CD4-positive, CD25-positive, alpha-beta regulatory T cell (primary cell): ENCODE measurements at places on chromosomes 5 and 9.

DNA sequence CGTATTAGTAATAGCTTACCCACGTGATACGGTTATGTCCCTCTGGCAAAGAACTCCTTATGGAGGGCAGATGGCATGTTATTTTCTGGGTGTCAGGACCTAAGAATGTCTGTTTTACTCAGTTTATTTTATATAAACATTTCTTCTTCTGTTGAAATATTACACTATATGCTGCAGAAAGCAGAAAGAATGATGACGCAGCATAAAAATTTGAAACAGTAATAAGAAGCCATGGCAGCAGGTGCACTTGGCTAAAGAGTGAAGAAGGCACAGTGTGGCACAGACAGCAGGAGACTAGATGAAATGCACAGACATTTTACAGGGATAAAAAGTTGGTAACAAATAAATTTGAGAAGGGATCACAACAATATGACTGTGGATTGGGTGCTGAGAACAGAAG lies 46.3 kb upstream of the CDH10 start:
- DNase-seq = no peak

DNA sequence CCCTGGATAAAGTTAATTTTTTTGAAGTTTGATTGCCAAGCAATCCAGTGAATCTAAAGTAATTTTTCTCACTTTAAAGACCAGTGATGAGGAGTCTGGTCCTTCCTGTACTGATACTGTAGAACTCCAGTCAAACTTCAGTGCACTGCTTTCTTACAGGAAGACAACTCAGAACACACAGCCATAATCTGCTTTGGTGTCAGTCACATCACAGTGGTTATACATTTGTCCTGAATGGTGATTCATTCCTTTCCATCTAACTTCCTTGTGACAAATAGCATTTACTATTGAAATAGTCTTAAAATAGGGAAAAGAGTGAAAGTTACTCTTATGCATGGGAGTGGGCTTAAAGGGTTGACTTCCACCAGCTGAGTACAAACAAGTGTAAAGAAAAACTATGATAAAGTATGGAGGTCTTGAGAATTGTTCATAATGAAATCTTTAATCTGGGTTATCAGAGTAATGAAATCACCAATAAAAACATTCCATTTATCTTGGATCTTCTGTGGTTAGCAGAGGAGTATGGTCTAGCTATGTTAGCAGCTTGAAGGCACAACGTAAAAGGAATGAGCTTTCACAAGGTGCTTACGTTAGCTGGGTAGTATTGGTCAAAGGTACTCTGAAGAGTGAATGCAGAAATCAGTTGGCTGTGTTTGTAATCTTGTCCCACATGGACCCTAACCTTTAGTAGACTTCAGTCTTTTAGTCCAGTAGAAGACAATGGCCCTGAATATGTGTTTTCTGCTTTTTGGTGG lies 41.5 kb downstream of the DCP2 start:
- no peak for DNase-seq

DNA sequence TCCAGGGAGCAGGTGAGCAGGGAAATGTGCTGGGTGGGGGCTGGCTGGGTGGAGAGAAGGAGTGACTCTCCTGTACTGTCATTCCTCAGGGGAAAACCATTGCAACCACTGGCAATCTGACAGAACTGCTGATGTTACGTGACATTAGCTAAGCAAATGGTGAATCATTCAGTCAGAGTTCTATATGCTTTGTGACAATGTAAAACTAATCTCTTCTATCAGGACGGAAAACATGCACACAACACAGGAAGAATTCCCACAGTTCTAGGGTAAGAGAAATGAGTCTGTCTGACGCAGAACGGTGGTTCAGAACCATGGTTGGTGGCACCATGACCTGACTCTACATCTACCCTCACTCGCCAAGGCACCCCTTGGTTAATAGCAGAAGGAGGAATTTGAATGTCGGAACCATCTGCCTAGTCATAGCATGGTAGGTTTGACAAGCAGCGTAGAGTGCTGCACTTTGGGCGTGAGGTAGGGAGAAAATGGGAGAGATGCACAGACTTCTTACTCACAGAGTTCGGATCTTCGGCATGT lies 243.6 kb upstream of the PANK3 start:
- no peak for DNase-seq

DNA sequence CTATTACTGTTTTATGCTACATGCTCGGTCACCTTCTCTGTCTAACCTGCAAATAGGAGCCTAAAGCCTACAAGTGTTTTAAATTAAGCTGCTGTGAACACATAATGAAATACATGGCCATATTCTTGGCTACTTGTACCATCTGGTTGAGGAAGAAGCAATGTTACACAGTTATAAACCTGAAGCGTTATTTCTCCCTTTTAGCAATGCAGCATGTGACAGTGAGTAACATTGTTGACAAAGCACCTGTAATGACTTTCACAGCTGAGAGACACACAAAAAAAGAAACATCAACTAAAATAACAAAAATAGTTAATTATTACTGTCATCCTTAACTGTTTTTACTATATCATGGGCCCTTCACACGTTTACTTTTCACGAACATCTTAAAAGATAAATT lies 146.9 kb downstream of the RORB start:
- no peak for DNase-seq

DNA sequence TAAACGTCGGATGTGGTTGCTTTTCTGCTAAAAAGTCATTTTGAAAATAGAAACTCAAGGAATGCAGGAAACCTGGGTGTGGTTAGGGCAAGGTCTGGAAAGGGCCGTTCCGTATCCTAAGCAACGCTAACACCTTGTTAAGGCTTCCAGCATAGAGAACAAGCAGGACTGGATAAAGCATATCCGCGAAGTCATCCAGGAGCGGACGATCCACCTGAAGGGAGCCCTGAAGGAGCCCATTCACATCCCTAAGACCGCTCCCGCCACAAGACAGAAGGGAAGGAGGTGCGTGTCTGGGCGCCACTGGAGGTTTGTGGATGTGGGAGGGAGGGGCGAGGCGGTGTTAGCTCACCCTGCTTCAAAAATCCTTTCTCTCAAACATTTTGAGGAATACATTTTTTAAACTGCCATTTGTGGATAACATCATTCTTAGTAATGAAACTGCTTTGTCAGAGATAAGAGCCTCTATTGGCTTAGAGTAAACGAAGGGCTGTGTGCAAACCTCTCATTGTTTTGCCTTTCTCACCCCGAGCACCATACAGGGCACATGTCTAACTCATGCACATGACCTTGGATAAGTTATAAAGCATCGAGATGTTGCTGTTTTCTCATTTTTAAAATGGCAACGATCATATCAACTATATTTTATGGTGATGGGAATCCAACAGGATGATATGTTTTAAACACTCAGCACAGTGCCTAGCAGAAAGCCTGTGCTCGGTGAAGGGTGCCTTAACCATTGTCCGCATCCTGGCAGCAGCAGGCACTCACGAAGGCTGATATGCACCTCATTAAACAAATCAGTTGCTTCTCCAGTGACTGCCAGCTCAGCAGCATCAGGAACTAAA lies 175.7 kb upstream of the OTULINL start:
- DNase-seq = no peak

DNA sequence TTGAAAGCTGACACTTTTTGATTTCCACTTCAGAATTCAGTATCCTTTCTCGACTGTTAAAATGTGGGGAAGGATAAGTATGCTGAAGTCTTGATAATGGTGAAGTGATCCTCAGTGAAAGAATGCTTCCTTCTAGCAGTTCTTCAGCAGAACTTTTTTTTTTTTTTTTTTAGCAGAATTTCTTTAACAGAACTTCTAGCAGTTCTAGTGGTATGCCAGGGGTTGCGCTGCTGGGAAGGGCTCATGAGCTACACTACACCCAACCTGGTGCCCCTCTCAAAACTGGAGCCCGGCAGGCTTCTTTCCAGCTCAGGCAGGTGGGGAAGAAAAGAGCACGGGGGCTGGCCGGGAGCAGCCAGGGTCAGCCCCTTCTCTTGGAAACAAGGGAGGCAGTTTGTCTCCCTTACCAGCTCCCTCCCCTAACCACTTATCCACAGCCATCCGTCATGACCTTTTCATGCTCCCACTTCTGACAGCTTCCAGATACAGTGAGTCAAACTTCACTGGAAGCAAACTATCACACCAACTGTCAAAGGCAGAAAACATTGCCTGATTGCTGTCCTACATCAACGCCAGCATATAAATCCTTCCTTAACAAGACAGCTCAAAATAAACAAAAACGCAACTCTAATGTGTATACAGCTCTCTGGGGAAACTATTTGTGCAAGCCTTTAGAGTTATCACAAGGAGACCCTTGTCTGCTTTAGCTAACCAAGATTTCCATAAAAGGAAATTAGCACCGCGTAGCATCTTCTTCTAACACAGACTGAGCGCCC lies 211.5 kb downstream of the GAPVD1 start:
- no peak for DNase-seq

DNA sequence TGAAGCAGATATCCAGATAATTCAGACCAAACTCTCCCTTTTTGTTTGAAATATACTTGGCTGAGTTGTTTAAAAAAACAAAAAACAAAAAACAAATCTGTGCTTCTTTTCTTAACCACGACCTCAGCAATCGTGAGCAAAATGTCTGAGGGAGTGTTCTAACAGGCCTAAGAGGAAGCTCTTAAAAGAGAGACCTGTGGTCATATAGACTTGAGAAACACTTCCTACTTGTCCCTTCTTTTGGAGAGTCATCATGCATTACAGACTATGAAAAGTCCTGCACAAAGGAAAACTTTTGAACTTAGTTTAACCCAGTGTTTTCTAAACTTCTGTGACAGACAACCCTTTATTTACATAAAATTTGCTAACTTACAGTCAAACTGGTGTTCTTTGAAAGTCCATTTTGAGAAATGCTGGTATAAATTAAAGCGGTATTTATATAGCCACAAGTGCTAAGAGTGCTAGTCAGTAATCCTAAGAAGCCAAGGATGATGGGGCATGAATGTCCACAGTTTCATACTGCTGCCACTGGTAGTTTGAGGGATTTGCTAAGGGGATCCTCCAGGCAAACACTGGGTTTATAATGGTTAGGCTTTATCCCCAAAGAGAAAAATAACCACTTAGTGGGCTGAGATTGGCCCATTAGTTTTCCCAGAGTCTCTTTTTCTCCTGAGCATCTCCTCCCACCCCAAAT lies 199.8 kb downstream of the LRRC70 start:
- no peak for DNase-seq

DNA sequence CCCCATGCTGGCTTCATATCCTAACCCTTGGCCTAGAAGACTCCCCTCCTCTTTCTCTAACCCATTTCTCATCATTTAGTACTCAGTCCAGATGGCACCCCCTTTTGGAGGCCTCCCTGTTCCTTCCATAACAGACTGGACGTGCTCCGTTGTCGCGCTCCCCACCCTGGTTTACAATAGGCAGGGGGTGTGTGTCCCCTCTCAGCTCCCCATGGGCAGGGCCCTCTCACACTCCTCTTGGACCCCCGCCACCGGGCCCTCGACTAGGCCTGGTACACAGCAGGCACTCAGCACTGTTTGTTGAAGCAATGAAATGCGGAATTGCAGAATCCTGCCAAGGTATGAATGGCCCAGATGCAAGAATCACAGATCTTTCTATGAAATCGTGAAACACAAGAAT lies 227.4 kb downstream of the FSTL4 start:
- DNase-seq = no peak

DNA sequence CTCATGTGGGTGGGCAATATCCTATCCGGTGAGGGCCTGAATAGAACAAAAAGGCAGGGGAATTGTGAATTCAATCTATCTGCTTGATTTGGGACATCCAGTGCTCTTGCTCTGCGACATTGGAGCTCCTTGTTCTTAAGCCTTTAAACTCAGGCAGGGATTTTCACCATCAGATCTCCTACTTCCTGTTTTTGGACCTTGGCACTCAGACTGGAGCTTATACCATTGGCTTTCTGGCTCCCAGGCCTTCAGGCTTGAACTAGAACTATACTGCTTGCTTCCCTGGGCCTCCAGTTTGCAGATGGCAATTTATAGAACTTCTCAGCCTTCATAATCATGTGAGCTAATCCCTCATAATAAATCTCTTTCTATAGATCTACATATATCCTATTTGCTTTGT lies 134.3 kb upstream of the CLINT1 start:
- no peak for DNase-seq

DNA sequence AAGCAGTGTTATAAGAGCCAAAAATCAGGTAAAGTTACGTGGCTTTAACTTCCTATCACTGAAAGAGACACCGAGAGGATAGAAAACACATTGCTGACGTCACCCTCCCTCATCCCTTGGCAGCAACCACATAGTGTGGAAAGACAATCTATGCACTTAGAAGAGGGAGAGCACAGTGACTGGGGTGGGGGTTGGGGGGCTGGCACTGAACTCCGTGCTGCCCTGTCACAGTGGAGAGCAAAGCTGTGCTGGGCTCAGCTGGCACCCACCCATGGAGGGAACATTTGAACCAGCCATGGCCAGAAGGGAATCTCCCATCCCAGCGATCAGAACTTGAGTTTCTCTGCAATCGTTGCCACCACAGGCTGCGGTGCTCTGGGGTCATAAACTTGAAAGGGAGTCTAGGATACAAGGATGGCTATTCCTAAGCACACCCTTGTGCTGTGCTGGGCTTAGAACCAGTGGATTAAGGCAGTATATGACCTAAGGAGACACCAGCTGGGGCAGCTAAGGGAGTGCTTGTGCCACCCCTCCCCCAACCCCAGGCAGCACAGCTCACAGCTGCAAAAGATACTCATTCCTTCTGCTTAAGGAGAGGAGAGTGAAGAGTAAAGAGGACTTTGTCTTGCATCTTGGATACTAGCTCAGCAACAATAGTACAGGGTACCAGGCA lies 73.4 kb downstream of the KIAA0825 start:
- no peak for DNase-seq

DNA sequence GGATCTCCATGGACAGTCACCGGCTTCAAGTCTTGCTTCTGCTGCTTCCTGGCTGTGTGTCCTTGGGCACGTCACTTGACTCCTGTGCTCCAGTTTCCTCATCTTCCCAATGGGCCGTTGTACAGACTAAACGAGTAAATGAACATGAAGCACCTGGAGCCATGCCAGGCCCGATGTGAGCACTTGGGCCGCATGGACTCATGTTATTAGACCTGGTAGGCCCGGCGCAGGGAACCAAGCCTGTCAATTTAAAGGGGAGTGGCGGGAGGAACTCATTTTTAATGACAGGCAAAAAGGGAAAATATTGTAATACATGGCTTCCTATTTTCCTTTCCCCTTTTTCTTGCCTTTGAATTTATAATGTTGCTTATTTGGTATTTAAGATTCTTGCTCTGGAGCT lies 47.5 kb downstream of the TENT4A start:
- no peak for DNase-seq

- DNase-seq = no peak
Observed at GRCh38 chr5:120463991-120464626, at the start of gene PRR16. TSS of gene PRR16 (plus strand) at chr5:120464300.

GRCh38 chr9:18263377-18263776 lies 210.6 kb upstream of the ADAMTSL1 start:
- DNase-seq = no peak

DNA sequence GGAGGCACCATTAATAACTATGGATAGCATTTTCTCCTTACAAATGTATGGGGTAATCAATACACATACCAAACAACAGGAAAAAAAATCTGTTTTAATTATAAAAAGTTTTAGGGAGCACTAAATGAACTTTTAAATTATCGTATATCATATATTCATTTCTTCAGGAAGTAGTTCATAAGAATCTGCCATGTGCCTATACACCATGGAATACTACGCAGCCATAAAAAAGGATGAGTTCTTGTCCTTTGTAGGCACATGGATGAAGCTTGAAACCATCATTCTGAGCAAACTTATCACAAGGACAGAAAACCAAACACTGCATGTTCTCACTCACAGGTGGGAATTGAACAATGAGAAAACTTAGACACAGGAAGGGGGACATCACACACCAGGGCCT lies 162.1 kb upstream of the RASA1 start:
- DNase-seq = no peak
